ENCODE measurements at places on chromosomes 1 and 21.

DNA sequence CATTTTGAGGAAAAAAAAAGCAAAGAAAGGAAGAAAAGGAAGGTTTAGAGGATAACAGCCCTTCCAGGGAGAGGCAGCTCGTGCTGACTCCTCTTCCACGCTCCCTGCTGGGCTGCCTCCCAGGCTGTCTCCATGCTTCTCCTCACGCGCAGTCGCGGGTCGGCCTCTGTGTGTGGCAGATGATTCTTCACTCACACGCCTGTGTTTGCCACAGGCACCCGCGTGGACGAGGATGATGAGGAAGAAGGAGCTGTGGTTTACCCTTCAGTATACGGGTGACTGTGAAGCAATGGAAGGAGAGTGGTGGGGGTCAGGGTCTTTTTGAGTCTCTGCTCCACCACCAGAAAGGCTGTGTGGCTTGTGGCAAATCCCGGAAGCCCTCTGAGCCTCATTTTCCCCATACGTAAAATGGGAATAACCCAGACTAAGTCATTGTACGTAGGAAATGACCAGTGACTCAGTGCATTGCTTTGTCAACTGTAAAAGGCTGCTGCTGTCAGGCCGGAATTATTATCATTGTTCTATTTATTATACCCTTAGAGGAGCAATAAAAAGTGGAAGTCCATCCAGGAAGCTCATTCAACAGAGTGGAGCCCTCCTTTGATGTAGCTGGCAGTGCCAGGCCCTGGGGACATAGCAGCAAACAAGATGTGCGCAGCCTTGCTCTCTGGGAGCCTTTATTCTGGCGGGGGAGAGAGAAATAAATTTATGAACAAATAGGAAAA, 11.9 kb upstream of the SH2D2A start:
- DNase-seq, result no peak

DNA sequence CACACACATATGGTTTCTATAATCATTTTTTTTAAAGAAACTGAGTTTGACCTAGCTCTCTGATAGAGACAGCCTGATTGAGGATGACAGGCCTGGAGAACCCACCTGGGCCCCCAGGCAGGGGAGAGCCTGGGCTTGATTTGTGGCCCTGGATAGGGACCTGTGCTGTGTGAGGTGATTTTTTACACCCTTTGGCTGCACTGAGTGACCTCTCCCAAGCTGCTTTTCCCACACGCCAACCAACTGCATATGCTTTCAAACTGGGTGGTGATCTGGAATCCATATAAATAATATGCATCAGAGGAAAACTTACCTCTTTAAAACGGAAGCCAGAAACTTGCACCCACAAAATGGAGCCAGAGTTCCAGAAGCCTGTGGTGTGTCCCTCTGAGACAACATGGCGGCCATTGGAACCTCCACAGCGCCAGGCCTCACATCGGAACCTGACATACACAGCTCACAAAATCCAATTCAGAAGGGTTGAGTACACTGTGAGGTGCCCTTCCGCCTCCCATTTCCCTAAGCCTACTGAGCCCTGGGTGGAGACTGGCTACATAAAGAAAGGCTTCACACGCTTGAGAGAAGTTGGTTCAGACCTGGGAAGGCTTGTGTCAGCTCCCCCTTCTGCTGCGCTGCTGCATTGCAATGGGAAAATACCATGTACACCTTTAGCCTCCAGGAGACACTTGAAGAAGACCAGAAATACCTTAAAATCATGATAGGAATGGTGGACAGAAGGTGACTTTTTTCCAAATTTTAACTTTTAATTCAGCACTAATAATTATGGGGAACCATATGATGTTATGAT, 160.7 kb downstream of the HHIPL2 start:
- no peak for DNase-seq

DNA sequence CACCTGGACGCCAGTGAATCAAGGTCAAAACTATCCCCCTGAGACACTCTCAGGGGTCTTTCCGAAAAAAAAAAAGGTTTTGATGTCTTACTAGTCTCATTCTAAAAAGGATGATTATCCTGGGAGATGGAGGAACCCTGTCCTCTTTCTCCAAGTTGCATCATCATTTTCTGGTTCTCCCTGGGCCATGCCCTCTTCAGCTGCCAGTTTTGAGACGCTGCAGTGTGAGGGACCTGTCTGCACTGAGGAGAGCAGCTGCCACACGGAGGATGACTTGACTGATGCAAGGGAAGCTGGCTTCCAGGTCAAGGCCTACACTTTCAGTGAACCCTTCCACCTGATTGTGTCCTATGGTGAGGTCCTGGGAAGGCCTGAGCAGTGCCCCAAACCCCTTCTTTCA, 3.5 kb downstream of the FCRLA start:
- no peak for DNase-seq

GRCh38 chr1:169457443-169457842, 28.3 kb downstream of the SLC19A2 start:
- no peak for DNase-seq

GRCh38 chr21:41559658-41560631, 52.0 kb upstream of the TMPRSS2 start:
- no peak for DNase-seq

DNA sequence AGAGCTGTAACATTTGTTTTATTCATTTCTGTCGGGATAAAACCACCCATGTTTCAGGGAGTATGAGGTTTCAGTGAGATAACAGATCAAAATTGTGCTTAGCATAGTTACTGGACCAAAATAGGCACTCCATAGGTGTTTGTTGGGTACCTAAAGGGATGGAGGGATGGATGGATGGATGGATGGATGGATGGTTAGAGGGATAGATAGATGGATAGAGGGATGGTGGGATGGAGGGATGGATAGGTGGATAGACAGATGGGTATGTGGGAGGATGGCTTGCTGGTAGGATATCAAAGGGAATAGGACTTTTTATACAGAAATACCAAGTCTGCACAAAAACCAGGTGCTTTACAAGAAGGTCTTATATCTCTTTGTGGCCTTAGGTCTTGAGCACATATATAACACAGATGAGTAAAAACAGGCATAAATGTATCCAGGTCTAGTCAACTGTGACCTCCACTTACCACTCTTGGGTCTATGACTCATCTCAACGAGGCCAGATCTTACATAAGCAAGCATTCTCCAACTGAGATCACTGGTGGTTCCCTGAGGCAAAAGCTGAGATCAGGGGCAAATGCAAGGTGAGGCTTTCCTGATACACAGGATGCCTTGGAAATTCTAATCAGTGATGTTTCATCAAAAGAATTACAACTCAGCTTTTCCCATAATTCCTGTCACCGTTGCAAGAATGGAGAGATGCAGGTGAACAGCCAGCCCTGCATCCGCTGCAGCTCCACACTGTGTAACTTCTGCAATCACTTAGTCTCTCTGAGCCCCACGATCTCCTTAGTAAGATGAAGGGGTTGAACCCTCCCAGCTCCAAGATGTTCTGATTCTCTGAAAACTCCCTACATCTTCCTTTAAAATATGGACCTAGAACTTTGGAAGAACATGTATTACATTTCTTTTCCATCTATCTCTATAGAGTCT, 32.0 kb downstream of the PTAFR start:
- no peak for DNase-seq

Measured in stimulated activated CD4-positive, alpha-beta T cell treated with anti-CD3 and anti-CD28 coated beads, TNF-alpha, amount 100 ng/mL, for 4 hours (primary cell).